ENCODE measurements at places on chromosomes 3 and 15.

GRCh38 chr15:79310612-79310984, 314 bp upstream of the TMED3 start:
- no peak for DNase-seq

GRCh38 chr3:46848271-46849044, 14.8 kb downstream of the MYL3 start:
- DNase-seq = no peak

- peak; percentile 40 for DNase-seq
These were observed 6.4 kb upstream of the ISL2 start for GRCh38 chr15:76330080-76330680.

DNA sequence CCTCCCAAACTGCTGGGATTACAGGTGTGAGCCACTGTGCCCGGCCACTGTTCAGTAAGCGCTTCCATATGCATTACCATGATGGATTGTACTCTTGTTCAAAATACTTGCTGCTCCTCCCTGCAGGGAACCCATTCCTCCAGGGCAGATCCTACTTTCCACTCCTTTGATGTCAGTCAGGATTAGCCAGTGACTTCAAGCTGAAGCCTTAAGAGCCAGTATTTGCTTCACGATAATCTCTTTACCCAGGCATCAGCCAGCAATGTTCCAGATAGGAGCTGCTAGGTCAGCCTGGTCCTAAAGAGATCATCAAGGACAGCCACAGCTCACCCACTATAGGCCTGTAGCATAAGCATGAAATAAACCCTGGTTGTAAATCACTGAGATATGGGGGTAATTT, 96.5 kb upstream of the UBE2E2 start:
- DNase-seq = no peak

DNA sequence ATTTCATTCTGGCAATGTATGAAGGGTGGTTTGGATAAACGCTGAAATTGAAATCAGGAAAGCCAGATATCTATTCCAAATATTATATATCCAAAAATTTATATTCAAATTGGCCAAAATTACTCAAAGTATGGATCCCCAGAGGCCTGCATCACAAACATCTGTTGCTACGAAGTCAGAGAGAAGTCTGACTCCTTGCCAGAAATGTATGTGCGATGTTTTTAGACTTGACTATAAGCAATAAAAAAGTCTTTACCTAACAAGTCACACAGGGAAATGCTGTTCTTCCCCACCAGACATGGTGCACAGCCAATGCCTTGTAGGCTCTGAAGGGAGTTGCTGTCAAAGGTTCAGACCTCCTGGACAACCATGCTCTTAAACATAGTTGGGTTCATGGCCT, 533.1 kb downstream of the OTOL1 start:
- no peak for DNase-seq

GRCh38 chr3:16817197-16817596, 67.6 kb upstream of the PLCL2 start:
- no peak for DNase-seq
